Choroid plexus epithelial cell (primary cell): ENCODE measurements at places on chromosomes 7 and 10.
A peak's percentile ranks its signal among the peaks of the same experiment; 100 is the strongest.

DNA sequence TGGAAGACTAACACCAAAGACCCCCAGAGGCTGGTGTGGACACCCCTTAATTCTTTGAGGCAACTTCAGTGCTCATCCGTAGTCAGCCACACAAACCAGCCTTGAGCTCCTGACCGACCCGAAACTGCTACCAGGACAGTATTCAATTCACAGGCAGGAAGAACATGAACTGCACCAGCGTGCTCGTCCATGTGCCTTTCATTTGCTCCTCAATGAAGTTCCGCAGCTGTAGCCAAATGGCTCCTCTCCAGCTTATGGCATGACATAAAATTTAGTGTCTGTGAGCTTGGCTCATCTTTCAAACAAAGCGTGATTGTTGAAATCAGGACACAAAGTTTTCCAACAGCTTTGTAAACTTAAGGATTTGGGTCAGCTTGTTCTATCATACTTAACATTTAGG is 144.1 kb upstream of the FAM171A1 start:
- no peak for DNase-seq

- no peak for DNase-seq
Observed at GRCh38 chr7:129089521-129090212, 34.8 kb upstream of the TNPO3 start.

- DNase-seq = no peak
Observed at GRCh38 chr7:65429642-65430343, 56.1 kb downstream of the ZNF92 start.

- DNase-seq = peak; percentile 37
Observed at GRCh38 chr10:104308439-104308903, 29.8 kb downstream of the ITPRIP start.

DNA sequence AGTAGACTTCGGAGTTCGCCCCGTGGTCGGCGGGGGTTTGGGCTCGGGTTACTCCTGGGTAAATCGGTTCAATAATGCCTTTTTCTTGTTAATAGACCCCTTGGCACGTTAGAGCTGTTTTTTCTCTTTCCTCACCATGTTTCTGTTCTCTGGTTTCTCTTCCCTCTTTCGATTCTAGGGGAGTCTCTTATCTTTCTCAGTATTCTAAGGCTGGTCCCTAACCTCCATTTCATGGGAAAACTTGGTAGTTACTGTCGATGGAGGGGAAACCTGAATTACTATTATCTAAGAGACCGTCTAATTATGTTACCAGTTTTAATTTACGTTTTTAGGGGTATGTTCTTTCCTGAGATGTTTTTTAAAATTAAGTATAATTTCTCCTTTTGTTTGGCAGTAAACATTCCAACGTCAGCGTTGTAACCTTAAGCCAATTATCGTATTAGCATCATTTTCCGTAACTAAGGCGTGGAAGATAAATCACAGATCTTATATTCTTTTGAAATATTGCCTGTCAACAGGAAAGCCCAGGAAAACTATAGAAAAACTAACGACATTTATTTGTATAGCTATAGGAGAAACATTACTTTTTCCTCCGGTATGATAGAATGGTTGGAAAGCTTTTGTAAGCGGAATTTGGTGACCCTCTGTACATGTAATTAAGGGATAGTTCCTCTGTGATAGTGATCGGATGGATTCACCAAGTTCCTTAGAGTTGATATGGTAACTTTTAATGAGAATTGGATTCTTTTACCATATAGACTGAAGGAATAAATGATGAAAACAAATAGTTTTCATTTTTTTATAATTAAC is 847 bp downstream of the BTAF1 start:
- DNase-seq = peak; percentile 26

GRCh38 chr10:119502209-119502608 is 40.3 kb downstream of the RGS10 start:
- DNase-seq = no peak

DNA sequence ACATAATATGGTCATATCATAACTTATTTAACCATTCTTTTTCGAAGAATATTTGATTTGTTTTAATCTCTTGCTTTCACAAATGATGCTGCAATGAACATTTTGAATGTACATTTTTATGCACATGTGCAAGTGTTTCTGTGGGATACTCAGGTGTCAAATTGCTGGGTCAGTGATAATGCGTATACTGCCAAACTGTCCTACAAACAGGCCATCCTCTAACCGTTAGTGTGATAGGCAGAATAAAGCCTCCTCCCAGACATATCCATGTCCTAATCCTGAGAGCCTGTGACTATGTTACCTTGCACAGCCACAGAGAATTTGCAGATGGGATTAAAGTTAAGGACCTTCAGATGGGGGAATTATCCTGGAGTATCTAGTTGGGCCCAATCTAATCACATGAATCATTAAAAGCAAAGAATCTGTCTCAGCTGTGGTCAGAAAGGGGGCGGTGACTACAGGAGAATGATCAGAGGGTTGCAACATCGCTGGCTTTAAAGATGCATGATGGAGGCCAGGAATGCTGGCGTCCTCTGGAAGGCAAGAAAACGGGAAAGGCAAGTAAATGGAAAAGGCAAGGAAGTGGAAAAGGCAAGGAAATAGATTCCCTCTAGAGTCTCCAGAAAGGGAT is 46.7 kb downstream of the FZD1 start:
- DNase-seq = peak; percentile 31

DNA sequence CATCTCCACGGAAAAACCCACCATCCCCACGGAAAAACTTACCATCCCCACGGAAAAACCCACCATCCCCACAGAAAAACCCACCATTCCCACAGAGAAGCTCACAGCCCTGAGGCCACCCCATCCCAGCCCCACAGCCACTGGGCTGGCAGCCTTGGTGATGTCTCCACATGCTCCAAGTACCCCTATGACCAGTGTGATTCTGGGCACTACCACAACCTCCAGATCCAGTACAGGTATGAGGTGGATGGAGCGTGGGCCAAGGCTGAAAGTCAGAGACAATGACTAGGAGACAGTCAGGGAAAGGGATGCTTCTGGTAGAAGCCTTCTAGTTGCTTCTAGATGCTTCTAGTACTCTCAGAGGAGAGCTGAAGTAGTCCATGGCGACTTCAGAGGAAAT is 19.6 kb downstream of the ZAN start:
- no peak for DNase-seq

- no peak for DNase-seq
Observed at GRCh38 chr7:29214056-29214455, 19.5 kb downstream of the CHN2 start.

DNA sequence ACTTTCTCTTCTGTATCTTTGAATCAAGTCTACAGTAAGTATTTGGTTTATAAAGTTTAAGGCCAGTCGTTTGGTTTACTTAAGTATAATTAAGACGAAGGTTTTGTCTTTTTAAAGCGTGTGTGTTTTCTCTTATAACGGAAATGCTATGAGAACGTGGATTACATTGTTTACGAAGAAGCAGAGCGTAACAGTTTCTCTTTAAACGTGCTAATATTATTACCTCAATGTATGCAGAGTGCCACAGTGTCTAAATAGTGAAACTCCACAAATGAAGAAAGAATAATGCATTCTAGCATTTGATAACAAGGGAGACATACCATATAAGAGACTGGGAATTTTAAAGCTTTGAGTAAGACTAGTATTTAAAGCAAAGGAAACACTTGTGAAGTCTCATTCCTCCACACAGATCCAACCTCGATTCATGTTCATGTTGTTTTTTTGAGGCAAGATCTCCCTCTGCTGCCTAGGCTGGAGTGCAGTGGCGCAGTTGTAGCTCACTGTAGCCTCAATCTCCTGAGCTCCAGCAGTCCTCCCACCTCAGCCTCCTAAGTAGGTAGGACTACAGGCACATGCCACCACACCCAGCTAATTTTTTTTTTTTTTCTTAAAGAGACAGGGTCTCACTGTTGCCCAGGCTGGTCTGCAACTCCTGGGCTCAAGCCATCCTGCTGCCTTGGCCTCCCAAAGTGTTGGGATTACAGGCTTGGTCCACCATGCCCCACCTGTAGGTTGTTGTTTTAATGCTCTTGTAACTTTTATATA is 75.1 kb downstream of the ANKRD61 start:
- DNase-seq = peak; percentile 74

DNA sequence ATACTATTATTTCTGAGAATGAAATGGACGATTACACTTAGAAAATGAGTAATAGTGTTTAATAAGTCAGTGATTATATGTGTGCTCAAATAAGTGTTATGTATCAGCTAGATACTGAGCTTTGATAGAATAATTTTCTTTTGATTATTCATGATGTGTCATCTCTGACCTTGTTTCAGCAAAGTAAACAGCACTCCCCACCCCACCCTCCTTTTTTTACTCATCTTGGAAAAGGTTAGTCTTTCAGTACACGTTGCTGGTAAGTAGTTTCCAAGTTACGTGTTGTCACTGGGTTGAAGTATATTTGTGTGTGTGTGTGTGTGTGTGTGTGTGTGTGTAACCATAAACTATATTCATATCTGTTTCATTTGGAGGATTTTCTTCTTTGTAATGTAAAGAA is 84.1 kb downstream of the GNAI1 start:
- peak; percentile 79 for DNase-seq

DNA sequence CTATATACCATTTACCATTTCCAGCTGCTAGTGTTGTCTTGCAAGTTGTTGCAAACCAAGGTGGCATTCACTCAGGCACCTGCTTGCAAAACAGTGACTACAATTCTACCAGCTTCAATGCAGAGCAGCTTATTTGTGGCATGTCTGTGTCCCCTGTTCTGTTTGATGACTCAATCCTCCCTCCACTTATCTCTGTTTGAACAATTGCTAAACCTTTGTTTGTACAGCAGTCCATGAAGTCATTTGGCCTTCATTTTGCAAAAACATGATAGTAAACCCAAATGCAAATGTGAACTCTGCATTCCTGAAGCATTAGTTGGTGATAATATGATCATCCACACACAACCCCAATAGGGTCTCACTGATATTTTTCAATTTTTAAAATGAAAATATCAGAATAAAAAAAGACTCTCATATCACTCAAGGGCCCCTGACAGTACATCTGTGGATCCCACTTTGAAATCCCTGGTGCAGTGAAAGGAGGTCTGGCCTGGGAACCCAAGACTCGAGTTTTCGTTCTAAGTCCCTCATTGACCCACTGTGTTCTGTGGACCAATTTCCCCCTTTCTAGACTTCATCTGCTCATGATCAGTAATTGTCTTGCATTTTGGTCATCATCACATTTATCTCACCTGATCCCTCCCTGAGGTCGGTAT is 425.4 kb downstream of the RPS24 start:
- DNase-seq = peak; percentile 66

DNA sequence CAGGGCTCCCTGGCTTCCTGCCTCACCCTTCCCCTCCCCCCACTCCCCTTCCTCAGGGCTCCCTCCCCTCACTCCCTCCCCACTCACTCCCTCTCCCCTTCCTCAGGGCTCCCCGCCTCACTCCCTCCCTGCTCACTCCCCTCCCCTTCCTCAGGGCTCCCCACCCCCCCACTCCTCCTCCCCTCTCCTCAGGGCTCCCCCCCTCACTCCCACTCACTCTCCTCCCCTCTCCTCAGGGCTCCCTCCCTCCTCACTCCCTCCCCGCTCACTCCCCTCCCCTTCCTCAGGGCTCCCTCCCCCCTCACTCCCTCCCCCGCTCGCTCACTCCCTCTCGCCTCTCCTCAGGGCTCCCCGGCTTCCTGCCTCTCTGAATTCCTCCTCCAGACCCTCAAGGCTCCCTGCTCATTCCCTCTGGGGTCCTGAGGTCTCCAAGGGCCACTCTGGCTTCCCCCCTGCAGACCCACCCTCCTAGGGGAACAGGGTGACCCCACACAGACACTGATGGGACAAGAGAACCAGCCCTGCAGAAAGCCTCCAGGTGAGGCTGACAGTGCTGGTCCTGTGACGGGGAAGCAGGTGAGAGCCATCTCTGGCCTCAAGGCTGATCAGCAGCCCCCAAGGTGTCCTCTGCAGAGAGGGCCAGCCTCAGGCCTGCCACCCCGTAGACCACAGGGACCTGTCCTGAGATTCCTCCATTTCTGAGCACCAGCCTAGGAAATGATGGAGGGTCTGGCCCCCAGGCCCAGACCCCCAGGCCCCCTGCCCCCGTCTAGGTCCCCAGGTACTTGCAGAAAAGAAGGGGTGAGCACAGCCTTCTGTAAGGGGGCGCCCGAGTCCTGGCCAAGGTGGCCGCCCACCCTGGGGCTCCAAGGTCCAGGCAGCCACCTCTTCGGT is 47.2 kb downstream of the PWWP2B start:
- peak; percentile 34 for DNase-seq
